ENCODE measurements at places on chromosomes 13 and 19.

DNA sequence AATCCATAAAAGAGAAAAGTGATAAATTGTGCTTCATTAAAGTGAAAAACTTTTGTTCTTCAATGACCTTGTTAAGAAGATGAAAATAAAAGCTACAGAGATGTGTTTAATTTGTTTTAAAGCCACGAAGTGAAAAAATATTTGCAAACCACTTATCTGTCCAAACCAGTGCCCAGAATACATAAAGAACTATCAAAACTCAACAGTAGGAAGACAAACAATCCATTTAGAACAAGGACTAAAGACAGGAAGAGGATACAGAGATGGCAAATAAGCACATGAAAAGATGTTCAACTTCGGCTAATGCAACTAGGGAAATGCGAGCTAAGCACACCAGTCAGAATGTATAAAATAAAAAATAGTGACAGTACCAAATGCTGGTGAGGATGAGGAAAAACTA is 15.0 kb downstream of the GJB6 start:
- DNase-seq, result no peak

DNA sequence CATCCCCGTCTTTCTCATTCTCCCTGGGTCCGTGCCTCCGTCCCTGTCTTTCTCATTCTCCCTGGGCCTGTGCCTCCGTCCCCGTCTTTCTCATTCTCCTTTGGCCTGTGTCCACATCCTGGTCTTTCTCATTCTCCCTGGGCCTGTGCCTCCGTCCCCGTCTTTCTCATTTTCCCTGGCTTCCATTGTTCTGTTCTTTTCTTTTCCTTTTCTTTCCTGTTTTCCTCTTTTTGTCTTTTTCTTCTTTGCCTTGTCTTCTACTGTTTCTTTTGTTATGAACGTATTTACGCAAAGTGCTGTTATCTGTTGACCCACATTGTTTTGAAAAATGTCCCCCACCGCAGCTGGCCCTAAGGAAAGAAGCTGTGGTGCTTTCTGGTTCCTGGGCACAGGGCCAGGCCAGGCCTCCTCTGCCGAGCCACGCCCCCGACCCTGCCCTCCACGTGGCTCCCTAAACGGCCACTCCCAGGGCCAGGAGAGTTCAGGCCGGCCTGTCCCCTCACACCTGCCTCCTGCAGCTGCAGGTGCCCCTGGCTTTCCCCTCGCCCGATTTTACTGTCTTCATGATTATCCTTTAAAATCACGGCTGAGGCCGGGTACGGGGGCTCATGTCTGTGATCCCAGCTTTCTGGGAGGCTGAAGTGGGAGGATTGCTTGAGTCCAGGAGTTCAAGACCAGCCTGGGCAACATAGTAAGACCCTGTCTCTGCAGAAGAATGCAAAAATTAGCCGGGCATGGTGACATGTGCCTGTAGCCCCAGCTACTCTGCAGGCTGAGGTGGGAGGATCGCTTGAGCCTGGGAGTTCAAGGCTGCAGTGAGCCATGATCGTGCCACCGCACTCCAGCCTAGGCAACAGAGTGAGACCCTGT is 14.0 kb upstream of the TMPRSS9 start:
- no peak for DNase-seq

DNA sequence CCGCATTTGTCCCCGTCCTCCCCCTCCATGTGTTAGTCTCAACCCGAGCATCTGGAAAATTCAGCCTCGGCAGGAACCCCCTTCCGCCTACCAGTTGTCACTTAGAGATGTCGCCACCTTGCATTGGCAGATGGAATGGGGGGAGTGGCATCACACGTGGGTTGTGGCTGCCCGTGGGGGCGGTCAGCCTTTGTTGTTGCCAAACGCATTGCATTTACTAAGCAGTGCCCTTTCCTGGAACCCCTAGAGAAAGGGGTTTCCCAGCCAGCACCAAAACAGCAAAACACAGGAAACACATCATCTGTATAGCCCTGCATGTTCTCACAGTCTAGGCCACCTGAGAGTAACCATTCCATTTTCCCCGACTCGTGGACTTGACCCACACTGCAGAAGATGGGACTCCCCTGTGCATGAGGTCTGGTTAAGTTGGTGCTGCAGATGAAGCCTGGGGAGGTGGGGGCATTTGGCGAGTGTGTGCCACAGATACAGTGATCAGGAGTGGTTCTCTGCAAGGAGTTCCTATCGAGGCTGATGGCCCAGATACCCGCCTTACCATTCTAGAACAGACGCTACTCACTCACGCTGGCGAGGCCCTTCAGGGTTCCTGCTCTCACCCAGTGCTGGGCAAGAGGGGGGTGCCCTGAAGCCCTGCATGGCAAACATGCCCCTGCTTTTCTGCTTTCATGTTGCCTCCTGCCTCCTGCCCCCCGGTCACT is 38.3 kb downstream of the TMED1 start:
- DNase-seq, result no peak

DNA sequence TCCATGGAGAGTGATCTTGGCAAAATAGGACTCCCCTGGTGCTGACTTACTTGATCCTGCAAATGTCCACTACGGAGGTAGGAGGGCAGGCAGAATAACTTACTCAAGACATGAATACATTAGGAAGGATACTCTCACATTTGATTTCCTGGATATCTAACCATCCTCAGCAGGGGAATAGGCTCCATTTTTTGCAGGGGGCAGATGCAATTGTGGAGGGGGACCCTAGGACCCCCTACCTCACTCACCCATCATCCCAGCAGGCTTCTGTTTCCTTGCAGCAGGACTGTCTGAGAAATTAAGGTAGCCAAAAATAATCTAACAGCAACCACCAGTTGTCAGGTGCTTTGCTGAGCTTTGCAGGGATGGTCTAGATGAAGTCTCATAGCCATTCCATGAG is 482.0 kb downstream of the ZNF536 start:
- DNase-seq, result no peak

DNA sequence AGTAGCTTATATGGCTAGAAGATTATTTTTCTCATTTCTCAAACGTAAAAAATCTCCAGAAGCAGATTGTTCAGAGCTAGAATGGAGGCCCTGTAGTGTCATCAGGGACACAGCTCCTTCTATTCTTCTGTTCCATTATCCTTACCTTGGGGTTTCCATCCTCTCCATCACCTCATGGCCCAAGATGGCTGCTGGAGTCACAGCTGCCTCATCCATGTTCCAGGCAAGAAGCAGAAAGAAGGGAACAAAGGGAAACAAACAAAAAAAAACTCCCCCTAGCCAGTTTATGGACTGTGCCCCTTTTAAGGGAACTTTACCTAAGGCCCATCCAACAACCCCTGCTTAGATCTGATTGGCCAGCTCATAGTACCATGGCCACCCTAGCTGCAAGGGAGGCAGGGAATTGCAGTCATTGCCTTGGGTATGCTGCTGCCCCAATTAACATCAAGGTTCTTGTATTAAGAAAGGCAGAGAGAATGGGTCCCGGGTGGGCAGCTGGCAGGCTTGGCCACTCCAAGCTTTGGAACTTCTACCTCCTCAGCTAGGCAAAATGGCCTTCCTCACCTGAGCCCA is 15.7 kb downstream of the CEACAM16 start:
- DNase-seq, result no peak

GRCh38 chr13:76783798-76784197 is 102.4 kb downstream of the KCTD12 start:
- no peak for DNase-seq

DNA sequence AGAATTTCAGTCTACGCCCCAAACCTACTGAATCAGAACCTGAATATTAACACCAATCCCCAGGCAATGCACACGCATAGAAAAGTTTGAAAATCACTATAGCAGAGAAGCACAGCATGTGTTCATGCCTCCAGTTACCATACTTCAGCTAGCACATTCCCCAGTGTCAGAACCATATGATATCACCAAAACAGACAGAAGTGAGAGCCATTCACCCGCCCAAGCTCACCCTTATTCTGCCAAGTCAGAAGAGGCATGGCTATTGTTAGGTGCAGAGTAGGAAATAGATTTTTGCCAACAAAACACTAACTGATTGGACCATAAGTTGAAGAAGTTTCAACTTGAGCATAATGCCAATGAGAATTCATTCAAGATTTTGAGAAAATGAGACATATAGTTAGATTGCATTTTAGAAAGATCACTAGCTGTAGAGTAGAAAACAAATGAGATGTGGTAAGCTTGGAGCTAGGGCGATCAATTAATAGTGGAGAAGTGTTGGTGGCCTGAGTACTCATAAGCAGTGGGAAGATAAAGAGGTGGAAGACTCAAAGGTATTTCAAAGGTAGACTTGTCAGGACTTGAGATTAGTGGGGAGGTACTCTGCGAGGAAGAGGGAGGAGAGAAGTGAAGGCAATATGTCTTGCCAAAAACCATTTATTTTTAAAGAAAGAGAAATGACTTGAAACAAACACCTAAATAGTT is 492.4 kb downstream of the SUCLA2 start:
- DNase-seq, result no peak

DNA sequence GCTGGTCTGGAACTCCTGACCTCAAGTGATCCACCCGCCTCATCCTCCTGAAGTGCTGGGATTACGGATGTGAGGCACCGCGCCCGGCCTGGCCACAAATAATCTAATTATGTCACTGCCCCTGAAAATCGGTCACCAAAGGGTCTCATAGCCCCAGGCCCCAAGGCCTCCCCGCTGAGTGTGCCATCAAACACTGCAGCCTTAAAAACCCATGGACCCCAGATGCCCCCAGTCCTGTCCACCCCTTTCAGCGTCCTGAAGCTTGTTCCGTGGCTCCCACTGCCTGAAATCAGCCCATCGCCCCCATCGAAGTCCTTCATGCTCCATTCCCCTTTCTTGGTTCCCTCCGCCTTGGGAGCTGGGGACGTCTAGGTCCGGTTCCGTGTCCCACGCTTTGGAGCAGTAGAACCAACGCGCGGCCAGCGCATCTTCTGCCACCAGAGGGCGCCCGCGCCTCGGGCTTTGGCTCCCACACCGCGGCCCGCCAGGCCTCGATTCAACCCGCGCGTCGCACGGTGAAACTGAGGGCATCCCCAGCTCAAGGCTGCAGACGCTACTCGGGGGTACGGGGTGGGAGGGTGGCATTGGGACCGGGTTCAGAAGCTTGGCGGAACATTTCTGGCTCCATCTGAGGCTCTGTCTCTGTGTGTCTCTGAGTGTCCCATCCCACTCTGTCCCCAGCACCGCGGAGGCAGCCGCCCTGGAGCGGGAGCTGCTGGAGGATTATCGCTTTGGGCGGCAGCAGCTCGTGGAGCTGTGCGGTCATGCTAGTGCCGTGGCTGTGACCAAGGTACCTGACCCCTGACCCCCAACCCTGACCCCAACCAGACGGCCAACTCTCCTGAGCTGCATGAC is 3.5 kb downstream of the YJEFN3 start:
- peak; percentile 45 for DNase-seq

DNA sequence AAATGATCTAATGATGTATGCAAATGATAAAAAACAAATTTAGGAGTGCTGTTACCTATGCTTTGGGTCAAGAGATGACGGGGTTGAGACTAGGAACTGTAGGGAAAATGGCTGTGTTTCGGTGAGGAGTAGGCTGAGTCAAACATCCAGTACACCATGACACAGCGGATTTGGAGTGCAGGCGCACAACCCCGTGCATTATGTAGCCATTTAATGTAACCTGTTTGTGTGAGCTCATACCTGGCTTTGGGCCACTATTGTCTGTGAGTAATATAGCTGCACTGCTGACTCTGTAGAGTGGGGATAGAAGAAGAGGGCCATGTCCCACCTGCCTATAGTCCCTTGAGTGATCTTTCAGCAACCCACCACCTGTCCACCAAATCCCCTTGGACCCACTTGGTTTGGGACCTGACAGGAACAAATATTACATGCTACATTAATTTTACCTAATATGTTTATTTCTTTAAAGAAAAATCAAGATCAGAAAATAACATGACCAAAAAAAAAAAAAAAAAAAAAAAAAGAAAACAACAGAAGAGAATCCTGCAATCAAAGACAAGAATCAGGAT is 95.5 kb upstream of the KLHL1 start:
- DNase-seq, result no peak

GRCh38 chr13:28440774-28441504 is 54.0 kb downstream of the FLT1 start:
- no peak for DNase-seq

DNA sequence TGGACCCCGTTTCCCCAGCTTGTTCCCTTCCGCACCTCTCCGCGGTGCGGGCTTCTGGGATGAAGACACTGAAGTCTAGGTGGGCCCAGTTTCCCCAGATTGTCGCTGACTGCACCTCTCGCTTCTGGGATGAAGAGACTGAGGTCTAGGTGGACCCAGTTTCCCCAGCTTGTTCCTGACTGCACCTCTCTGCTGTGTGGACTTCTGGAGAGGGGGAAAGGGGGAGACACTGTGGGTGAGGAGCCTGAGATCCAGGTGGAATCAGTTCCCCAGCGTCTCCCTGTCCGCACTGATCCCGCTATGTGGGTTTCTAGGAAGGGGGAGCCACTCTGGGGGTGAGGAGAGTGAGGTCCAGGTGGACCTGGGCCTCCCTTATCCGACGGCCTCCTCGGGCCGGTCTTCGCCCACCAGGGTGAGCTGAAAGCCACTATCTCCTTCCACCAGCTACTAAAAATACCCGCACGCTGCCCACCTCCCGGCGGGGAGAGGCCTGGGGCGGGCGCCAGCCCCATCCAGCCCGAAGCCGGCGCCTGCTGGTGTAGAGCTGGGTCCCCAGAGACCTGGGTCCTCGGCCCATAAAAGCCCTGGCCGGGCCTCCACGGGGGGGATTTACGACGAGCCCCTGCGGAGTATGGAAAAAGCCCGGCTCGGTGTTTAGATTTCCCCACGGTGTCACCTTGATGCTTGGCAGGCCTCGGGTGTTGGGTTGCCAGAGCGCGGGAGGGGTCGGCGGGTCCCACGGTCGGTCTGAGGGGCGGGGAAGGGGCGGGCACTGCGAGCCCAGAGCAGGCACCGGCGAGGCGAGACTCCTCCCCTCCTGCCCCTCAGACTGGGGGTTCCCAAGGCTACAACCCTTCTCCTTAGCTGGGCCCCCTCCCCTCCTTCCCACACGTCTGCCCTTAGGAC is 10.6 kb downstream of the FUT6 start:
- DNase-seq, result no peak

DNA sequence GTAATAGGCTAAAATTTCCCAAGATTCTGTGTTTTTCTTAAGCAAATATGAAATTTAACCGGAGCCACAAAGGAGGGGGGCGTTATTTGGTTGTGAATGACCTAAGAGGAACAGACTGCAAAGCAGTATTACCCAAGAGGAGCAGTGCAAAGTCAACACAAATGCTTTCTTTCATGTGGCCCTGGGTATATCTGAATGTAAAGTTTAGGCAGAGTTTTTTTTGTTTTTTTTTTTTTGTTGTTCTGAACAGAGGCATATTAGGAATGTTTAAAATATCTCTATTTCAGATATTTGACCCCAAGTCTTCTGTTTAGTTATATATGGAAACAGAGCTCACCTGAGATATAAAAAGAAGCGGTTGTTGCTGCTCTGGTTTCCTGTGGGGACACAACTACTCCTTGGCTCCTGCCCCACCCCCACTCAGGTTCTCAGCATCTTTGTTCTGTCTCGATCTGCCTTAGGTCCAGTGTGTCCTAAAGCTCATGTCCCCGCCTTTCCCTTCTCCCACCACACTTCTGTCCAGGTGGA is 220.7 kb downstream of the RFC3 start:
- DNase-seq, result no peak

Data from fibroblast of gingiva (primary cell).